ENCODE measurements at places on chromosomes 7 and 10.
A peak's percentile ranks its signal among the peaks of the same experiment; 100 is the strongest.

- DNase-seq, result no peak
These were observed 6.6 kb downstream of the TTYH3 start for GRCh38 chr7:2638224-2638991.

GRCh38 chr10:122974543-122975064 lies 5.6 kb upstream of the PSTK start:
- no peak for DNase-seq

DNA sequence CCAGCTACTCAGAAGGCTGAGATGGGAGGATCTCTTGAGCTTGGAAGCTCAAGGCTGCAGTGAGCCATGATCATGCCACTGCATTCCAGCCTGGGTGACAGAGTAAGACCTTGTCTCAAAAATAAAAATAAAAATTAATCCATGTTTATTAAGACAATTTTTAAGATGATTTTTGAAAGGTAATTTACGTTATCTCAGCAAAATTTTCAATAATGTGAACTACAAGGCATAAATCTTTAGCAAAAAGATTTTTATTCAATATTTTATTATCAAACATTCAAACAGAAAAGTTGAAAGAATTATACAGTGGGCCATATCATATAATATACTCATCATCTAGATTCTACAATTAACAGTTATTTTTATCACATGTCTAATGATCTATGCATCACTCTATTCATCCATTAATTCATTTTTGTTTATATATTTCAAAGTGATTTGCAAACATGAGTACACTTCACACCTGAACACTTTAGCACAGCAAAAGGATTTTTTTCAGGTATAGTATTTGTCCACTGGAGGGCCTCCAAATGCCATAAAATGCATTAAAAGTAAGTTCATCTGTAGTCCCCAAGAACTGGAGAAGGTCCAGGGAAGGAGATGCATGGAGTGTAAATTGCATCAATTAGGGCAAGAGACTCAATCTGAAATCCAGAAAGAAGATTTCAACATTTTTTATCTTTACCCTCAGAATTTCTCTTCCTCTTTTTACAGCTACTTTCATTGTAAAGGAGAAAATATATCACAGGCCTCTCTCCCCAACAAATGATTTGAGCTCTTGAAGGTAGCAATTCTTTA lies 38.6 kb upstream of the RSBN1L start:
- DNase-seq, result peak; percentile 11

GRCh38 chr7:36232971-36233550 lies 80.0 kb downstream of the EEPD1 start:
- DNase-seq, result no peak
